ENCODE measurements at places on chromosomes 5 and 9.

- no peak for DNase-seq
These were observed 9.2 kb upstream of the GRHPR start for GRCh38 chr9:37413311-37413710.

DNA sequence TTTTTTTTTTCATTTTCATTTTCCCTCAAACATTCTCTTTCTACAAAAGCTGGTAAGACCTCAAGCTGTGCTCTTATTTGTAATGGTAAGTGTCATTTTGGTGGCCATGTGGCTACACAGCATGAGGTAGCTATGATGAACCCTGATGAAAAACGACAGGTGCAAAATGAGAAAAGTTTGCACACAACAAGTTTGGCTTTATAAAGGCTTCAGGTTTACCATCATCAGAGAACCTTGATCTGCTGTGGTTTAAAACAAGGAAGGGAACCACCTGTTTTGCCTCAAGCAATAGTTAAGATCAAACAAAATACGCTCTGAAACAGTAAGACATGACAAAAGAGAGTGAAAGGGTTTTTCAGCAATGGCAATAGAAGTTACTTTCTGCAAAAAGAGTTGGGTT lies 1124.6 kb upstream of the ACO1 start:
- DNase-seq = no peak

GRCh38 chr9:95120781-95121370 lies 196.6 kb downstream of the FANCC start:
- no peak for DNase-seq

DNA sequence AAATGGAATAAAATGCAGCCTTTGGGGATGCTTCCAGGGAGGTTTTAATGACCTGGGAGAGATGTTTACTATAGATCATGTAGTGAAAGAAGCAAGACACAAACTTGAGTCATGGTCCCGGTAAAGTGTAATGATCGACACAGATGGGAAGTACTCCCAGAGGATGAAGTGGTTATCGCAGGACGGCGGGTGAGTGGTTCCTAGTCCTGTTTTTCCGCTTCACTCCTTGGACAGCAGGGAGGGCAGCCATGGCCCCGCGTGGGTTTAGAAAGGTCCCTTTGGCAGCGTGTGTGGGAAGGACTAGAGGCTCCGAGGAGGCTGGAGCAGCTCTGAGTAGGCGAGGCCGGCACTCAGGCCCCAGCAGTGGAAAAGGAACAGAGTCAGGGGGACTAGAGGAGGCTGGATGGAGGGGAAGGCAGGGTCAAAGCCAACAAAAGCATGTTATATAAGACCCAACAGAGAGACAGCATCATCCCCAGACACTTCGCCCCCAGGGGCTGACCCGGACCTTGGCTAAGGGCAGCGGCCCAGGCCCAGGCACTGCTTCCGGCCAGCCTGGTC lies 49.2 kb upstream of the STXBP1 start:
- peak; percentile 51 for DNase-seq

- DNase-seq = no peak
These were observed 107.1 kb downstream of the MAT2B start for GRCh38 chr5:163612358-163613149.

GRCh38 chr5:74040065-74040551 lies 414.1 kb downstream of the ARHGEF28 start:
- DNase-seq = no peak

GRCh38 chr9:120740132-120740531 lies 25.9 kb upstream of the MEGF9 start:
- no peak for DNase-seq

GRCh38 chr9:74742191-74742790 lies 145.4 kb downstream of the TRPM6 start:
- no peak for DNase-seq

- no peak for DNase-seq
These were observed 593.1 kb downstream of the MAT2B start for GRCh38 chr5:164098531-164098930.

GRCh38 chr9:82299870-82300269 lies 311.3 kb downstream of the SPATA31D1 start:
- no peak for DNase-seq

- no peak for DNase-seq
These were observed 1854.9 kb downstream of the MAT2B start for GRCh38 chr5:165360366-165360765.

DNA sequence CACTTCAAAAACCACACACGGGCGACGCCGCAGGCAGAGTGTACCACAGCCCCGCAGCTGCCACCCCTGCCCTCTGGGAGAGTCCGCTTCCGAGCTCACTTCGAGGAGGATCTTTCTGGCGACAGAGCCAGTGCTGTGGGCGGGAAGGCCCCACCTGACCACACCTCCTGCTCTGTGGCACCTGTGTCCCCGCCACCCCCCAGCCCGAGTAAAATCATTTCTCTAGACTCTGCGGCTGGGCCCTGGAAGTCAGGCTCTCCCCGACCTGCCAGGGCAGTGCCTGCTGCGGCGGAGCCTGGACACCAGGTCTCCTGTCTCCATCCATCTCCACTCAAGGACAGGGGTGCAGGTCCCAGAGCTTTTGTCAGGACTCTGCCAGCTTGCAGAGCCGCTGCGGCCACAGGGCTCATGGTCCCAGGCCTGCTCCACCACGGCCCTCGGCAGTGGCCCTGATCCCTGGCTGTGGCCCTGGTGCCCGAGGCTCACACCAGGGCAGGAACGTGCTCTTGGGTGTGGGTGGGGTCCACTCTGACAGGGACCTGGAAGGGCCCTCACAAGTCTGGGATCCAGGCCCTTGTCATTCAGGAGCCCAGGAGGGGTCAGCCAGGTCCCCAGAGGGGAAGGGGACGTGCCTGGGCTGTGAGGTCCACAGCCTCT lies 20.9 kb upstream of the CAMSAP1 start:
- DNase-seq = no peak

GRCh38 chr9:121718084-121718483 lies 66.7 kb downstream of the DAB2IP start:
- no peak for DNase-seq

All from ACHN (cell line).